Cerebellar nuclear complex (tissue), 1 donor: ENCODE measurements at places on chromosomes 5 and 9.

GRCh38 chr9:121930956-121931355, 162.2 kb downstream of the TTLL11 start:
- no peak for DNase-seq

- DNase-seq = no peak
Observed at GRCh38 chr5:149389552-149390495, 10.7 kb upstream of the IL17B start.

GRCh38 chr5:116032094-116032517, at the start of gene ARL14EPL:
Gene ARL14EPL (plus strand): TSS chr5:116032472. CDS start chr5:116051466, 18,994 bp downstream.
- no peak for DNase-seq

- DNase-seq = no peak
Observed at GRCh38 chr9:97293207-97293721, 14.2 kb upstream of the CCDC180 start.

- no peak for DNase-seq
Observed at GRCh38 chr9:107147134-107147533, 135.9 kb upstream of the RAD23B start.

GRCh38 chr9:71897577-71897976, 13.4 kb downstream of the ABHD17B start:
- no peak for DNase-seq

GRCh38 chr5:65252977-65253376, 228.7 kb downstream of the ADAMTS6 start:
- DNase-seq = no peak

DNA sequence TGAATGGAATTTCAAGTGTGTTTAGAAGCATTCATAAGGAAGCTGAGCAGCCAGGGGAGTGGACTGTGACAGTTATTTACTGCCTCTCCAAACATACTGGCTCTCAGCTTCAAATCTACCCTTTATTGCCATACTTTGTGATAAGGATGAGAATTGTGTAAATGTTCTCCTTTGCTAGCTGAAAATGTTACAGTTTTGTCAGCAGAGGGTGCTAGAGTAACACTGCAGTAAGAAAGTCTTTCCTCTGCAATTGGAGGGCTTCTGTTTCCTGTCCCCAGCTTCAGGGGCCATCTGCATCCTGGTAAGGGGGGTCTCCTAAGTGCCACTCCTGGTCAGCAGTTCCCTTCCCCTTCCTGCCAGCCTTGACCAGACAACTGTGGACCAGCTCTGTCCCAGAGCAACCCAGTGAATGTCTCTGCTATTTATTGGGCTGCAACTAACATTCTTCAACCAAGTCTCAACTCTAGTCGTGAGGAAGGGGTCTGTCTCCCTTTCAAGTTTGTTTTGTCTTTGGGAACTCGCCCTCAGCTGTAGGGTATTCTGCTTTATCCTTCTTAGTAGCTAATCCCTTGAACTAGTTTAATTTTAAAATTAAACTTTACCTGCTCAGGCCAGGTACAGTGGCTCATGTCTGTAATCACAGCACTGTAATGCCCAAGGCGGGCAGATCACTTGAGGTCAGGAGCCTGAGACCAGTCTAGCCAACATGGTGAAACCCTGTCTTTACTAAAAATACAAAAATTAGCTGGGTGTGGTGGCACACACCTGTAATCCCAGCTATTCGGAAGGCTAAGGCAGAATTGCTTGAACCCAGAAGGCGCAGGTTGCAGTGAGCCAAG, 45.3 kb downstream of the RAPGEF6 start:
- no peak for DNase-seq

DNA sequence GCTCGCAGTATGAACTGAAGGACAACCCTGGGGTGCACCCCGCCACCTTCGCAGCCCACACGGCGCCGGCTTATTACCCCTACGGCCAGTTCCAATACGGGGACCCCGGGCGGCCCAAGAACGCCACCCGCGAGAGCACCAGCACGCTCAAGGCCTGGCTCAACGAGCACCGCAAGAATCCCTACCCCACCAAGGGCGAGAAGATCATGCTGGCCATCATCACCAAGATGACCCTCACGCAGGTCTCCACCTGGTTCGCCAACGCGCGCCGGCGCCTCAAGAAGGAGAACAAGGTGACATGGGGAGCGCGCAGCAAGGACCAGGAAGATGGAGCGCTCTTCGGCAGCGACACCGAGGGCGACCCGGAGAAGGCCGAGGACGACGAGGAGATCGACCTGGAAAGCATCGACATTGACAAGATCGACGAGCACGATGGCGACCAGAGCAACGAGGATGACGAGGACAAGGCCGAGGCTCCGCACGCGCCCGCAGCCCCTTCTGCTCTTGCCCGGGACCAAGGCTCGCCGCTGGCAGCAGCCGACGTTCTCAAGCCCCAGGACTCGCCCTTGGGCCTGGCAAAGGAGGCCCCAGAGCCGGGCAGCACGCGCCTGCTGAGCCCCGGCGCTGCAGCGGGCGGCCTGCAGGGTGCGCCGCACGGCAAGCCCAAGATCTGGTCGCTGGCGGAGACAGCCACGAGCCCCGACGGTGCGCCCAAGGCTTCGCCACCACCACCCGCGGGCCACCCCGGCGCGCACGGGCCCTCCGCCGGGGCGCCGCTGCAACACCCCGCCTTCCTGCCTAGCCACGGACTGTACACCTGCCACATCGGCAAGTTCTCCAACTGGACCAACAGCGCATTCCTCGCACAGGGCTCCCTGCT, 3.8 kb downstream of the IRX1 start:
- no peak for DNase-seq

- no peak for DNase-seq
Observed at GRCh38 chr5:129094087-129094923, at the start of gene ISOC1. Gene ISOC1 (plus strand): TSS chr5:129094749. CDS start chr5:129094767, 18 bp downstream.

- DNase-seq = no peak
Observed at GRCh38 chr5:18010053-18010452, 375.8 kb downstream of the TAF11L14 start.

GRCh38 chr5:67681703-67682102, 485.1 kb upstream of the CD180 start:
- DNase-seq = no peak

DNA sequence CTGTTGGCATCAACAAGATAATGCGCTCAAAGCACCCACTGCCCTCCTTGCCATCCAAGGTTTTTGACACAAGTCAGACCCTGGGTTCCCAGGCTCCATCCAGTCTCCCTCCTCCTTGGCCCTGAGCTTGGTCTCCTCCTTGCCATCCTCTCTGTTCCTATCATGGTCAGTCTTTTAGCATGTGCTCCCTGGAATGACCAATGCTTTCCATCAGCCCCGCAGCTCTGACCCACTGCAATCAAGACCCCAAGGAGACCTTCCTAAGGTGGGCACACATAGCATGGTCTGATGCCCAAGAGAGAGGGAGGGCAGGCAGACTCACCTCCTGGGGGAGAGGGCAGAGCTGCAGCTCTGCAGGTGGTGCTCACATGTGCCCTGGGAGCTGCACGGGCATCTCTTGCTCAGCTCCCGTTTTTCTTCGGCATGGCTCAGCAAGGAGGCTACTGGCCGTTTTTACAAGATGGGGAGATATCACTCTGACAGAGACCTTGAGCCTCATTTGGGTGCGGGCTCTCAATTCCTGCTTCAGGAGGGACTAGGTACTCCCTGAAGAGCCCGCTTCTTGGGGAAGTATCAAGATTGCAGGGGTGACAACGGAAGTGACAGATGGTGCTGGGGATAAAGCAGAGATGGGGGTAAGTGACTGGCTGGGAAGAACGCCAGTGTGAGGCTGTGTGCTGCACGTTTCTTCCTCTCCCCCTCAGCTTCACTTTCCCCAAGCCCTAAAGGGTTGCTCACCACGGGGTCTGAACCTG, 3.3 kb downstream of the SEPTIN8 start:
- no peak for DNase-seq

DNA sequence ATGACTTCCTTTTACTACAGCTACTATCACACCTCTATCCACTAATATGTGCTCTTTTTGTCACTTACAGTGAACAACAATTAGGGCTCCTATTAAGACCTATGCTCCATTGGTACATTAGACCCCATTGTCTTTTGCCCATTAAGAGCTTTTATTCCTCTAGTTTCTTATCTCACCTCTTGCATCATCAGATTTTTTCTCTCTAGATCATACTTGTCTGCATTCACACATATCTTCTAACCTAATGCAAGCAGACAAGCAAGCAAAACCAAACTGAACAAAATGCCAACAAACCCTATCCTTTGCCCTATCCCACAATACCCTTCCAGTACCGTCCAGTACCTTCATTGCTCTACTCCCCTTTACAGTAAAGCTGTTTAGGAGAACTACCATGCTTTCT, 10.1 kb upstream of the RBM27 start:
- no peak for DNase-seq

DNA sequence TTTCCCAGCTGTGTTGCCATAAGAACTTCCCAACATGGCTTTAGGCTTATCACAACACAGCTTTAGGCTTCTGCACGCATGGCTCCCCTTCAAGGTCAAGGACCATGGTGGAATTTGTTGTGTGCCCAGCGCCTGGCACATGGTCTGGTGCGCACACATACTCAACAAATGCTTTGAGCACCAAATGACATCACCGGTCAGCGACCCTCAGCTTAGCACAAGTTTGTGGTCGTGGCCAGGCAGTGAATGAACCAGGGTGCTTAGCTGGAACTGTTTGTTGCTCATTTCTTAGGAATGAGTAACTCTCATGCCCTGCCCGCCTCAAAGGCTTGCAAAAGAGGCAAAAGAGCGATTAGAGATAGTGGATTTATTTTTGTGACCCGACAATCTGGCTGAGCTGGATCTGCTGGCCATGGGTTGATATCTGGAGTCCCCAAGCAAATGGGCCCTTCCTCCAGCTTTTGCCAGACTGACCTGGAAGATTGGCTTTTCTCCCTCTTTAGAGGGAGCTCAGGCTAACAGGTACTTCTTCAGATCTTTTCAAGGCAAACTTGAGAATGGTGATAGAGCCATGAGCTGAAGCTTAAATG, 58.9 kb downstream of the DAP start:
- DNase-seq = no peak

GRCh38 chr5:59768152-59769040, 125.1 kb downstream of the PDE4D start:
- no peak for DNase-seq

GRCh38 chr5:95842854-95843544, 20.5 kb upstream of the GLRX start:
- no peak for DNase-seq

DNA sequence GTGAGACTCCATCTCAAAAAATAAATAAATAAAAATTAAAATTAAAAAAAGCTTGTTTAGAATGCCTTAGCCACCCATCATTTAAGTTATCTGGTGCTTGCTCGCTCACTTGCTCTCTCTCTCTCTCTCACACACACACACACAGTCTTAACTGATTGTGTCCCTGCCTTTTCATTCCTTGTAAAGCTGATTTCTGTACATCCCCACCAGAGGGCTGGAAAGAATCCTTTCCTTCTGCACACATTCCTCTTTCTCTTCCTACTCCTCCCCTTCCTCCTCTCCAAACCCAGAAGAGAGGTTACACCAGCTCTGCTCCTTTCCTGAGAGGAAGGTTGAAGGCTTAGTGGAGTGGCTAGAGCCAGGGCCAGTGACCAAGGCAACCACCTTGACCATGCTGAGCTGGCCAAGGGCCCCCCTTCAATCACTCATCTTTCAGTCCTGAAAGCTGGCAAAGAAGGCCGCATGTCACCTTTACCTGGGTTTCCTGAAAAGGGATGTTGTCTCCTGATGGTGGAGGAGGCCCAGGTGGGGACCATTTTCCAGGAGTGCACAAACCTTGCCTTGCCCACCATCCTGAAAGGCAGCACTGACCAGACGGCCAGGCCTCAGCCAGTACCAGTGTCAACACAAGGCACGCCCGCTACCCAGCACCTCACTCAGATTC, 25.6 kb downstream of the STK10 start:
- no peak for DNase-seq

GRCh38 chr5:55498457-55498856, 36.3 kb downstream of the PLPP1 start:
- DNase-seq = no peak

- DNase-seq = no peak
Observed at GRCh38 chr9:33273972-33274328, 9.1 kb downstream of the CHMP5 start.

DNA sequence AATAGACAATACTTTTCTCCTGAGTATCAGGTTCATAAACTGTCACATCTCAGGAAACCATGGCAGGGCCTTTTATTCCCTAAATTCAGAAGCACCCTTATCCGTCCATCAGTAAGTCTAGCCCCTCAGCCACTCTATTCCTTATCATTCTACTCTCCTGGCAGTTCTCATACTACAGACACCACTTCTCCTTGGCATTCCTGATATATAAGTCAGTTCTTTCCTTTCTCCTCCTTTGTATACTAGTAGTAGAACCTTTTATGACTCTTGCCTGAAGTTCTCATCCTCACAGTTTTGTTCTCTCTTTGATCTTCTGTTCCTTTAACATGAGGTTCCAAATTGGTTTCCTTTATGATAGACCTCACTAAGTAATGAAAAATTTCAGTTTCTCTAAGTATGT, 29.3 kb downstream of the GRAMD2B start:
- no peak for DNase-seq

DNA sequence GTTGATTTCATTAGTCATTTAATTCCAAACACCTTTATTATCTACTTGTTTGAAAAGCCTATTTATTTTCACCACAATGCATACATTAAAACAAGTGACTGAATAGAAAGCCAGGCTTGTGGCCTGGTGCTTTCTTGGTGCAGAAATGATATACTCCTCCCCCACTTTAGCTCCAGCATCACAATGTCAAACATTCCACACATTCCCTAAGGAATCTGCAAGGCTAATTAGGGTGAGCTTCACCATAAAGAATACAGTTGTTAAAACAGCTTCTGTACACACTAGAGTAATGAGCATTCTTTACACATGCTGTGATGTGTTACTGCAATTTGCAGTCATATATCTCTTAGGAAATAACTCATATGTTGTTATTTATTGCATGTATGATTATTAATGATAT, 705.7 kb downstream of the CETN3 start:
- no peak for DNase-seq

- DNase-seq = no peak
Observed at GRCh38 chr9:15529566-15530324, 19.0 kb upstream of the PSIP1 start.

DNA sequence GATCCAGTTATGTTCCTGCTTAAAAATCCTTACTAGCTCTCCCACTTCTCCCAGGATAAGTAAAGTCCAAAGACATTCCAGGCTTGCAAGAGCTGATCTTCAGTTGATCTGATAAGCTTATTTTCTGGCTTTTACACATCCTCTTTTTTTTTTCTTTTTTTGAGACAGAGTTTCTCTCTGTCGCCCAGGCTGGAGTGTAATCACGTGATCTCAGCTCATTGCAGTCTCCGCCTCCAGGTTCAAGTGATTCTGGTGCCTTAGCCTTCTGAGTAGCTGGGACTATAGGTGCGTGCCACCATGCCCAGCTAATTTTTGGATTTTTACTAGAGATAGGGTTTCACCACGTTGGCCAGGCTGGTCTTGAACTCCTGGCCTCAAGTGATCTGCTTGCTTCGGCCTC, 37.3 kb upstream of the PTPN3 start:
- DNase-seq = no peak
